Activated T-helper 1 cell treated with anti-CD3 and anti-CD28 coated beads, Interleukin-2, amount 50 U/mL, for 16 hours (primary cell): ENCODE measurements at places on chromosomes 3 and 15.

DNA sequence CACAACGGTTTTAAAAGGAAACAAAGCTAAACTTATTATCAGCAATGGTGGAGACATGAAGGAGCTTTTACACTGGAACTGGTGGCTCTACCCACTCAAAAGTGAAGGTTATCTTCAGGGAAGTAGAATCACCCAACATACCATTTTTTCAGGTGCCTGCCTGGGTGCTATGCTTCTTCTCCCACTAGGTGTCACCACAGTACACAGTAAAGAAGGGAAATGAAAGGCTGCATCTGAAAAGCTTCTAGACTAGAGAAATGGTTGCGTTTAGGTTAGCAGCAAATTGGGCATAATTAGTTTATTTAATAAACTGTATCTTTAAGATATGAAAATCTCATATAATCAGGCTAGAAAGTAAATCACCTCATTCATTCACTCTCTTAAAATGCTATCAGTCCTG, 47.0 kb upstream of the SELENOK start:
- DNase-seq: no peak

DNA sequence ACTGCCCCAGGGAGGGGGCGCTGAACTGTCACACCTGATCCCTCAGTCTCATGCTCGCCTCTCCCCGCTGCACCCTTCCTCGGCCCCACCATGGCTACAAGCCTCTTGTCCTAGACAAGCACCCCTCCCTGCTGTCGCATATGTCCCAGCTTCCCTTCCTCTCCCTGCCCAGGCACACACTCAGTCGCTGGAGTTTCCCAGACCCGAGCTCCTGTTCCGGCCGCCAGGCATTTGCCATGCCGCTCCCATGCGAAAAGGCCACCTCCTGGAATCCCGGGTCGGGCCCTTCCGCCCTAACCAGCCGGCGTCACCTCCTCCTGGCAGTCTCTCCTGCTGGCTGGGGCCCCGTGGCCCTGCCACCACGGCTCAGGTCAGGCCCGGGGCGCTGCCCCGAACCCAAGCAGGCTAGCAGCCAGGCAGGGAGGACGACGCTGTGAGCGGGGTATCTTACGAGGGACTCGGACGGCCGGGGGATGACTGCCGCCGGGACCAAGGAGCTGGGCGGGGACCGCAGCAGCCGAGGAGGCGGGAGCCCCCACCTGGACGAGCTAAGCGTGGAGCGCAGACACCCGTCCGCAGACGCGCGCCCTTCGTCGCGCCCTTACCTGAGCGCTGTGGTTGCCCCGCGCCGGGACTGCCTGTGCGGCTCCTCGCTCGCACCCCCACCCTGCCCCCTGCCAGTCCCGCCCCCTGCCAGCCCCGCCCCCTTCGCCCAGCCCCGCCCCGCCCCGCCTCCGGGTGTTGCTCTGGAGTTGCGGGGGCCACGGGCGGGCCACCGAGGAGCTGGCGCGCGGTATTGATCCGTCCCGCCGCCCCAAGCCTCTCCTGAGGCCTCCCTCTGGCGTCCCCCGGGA, at the start of gene ALS2CL:
TSS of gene ALS2CL (minus strand) at position 642 of the 854 bp plus-strand sequence. CDS start 4,239 bp downstream, outside the sequence.
- DNase-seq: peak; percentile 41

DNA sequence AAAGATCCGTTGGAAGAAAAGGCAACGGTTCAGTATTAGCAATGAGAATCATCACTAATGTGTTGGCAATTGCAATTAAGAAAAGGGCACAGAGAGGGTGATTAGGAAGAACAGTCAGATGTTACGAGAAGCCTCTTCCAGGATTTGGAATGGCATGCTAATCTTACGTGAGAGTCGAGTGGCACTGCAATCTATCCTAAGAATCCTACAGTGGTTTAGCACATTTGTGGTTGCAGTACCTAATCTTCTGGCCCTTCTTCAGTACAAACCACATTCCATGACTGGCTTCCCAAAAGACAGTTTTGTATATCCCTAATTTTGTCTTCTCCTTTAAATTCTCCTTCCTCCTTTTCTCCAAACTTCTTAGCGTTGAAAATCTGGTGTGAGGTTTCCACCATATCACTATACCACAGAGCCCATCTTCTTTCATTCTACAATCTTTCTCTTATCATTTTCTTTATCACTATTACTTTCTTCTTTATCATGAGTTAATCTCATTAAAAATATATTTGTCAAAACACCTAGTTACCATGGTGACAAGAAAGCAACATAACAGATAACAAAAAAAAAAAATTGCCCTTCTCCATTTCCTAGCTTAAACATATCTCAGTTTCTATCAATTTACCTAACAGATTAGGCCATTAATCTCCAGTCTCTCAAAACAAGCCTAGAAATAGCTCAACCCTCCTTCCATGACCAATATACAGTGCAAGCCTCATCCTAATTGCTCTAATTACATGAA, 60.1 kb downstream of the IGSF11 start:
- no peak for DNase-seq

DNA sequence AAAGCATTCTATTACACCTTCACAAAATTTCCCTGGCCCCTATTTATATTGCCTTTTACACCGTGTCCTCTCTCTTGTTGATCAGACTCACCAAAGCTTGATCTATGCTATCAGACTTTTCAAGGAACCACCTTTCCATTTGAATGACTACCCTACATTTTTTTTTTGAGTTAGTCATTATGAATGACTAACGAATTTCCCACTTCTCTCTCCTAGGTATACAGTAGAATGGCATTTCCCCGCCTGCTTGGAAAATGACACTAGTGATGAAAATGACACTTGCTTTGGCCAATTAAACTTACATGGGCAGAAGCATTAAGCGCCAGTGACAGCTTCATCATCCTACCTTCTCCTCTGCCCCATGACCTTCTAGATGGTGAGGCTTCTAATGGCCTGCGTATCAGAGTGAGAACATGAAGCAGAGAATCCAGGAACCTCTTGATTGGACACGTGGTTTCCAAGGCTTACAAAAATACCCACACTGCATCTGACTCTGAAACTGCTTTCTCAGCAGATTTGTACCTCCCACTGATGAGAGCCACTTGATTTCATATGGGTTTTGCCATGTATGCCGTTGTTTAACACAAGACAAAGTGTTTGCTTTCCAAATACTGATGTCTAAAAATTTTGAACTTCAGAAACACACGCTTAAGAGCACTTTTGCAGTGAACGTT, 370.5 kb downstream of the CTNNB1 start:
- DNase-seq: no peak

DNA sequence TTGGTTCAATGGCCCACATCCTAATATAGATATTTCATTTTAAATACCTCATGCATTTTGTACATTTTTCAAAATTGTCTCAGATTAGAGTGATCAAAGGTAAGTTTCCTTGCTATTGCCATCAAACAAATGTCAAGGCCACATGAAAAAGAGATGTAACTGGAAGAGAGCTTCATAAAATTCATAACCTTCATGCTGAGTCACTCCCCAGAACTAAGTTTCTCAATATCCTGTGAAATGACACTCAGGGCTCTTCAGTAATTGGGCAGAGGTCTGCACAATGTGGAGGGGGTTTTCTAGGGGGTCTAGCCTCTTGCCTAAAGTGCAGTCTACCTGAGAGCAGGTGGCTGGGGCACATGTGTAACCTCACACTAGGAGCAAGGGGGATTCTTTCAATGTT, 152.2 kb upstream of the SLC2A2 start:
- DNase-seq: no peak

GRCh38 chr3:44948239-44948638, 27.7 kb downstream of the ZDHHC3 start:
- DNase-seq: no peak

DNA sequence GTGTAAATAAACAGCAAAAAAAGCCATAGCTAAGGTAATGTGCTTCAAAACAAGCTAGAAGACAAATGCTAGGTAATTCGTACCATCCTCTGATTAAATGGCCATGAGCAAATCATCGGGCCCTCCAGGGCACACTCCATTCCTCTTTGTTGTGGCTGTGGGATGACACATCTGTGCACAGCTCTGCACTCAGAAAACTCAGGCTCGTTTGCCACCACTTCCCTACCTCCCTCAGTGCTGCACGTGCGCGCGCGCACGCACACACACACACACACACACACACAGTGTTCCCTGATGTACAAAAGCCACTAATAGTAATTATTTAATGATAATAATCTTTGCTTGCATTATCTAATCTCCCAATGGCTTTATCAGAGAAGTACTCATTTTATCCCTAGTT, 336.6 kb downstream of the FEZF2 start:
- no peak for DNase-seq

GRCh38 chr15:42002333-42002732, 18.5 kb downstream of the PLA2G4E start:
- DNase-seq: no peak

DNA sequence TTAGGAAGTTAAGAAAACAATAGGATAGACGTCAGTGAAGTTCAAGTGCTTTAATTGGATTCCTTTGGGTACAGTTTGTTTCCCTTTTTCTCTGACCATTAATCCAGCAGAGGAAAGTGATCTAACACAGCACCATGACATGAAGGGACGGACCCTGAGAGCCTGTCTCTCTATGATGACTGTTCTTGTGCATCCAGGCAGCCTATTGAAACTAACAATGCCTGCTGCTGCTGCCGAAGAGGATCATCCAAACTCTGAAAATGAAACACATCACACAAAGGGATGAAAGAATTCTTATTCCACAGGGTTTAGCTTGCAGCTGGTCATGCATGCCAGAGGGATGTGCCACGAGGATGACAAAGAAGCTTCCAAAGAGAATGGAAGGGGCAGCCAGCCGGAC, 75.5 kb downstream of the ZBTB20 start:
- no peak for DNase-seq

DNA sequence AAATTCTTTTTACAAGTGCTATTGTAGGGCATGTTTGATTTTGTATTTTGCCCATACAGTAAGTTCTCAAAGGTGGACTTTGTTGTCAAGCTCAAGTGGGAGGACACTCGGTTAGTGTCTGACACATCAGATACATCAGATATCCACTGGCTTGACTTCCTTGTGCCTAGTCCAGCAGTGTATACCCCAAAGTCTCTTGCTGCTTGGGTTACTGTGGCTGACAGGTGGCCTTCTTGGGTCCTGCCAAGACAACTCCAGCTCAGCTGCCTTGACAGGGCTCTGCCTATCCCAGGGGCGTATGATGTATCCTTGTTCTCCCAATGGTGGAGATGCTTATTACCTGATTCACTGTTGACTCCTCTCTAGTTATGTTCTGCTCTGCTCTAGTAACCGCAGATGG, 214.9 kb downstream of the CBLB start:
- DNase-seq: no peak

- DNase-seq: no peak
Measured at GRCh38 chr3:156987946-156988345, 161.8 kb downstream of the LEKR1 start.

DNA sequence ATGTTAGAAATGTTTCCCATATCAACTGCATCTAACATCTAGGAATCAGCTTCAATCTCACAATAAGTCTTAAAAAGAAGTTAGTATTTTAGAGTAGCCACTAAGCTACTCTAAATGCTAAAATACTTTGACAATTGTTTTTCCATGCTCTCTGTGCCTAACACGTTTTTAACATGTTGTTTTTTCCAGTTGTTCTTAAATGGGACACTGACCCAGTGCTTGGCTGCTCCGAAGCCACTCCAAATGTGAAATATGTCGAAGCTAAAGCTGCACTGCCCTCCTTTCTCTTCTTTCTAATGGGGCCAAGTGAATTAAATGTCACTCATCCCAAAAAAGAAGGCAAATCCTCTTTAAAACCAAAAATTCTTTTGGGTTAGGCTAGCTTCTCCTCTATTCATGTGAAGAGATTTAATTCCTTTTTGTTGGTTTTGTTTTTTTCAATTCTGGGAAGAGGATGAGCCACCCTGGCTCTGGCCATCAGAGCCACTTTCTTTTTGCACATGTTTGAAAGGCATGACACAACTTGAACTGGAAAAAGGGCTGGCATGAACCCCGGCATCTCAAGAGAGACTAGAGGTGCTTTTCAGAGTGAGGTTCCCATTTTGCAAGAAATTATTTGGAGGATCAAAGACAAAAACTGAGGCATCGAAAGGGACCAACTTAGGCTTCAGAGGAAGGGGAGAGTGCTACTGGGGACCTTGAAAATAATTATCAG, 73.7 kb downstream of the WWTR1 start:
- no peak for DNase-seq

DNA sequence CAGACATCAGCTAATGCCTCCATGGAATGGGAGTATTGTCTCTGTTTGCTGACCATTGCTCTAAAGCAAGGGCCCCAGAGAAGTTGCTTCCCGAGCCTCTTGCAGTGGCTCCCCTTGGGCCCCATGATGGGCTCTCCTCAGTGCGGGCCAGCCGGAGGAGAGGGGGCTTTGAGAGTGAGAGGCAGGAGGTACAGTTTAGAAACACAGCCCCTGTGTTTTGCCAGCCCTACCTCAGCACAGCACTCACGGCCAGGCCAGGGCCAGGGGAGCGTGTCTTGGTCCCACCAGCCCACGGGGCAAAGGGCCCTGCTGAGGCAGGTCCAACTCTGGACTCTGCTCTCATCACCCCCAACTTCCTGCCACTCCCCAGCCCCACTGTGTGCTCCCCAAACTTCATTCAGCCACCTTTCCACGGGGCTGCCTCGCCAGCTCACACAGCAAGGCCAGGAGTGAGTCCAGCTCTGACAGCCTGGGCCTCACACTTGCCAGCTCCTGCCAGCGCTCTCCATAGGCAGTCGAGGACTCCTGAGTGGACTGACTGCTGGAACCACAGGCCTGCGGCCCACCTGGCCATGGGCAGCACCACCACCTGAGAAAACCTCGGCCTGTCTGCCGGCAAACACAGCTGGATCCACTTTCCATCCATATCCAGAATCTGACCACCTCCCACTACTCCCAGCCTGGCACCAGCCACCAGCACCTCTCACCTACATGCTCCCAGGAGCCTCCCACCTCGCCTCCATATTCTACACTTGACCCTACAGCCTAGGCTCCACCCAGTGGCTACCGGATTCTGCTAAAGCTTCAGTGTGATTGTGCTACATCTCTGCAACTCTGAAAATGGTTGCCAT, 99.0 kb downstream of the TLE3 start:
- no peak for DNase-seq

DNA sequence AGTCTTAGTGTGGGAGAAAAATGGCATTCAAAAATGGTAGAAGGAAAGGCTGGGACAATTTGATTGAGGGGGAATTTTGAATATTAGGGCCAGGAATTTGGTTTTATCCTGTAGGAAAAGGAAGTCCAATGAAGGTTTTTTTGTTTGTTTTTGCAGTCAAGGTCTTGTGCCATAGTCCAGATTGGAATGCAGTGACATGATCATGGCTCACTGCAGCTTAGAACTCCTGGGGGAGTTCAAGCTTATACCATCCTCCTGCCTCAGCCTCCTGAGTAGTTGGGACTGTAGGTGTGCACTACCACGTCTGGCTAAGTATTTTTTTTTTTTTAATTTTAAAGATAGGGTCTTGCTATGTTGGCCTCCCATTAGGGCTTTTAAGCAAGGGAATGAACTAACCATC, 2.6 kb upstream of the SLC6A11 start:
- no peak for DNase-seq

GRCh38 chr15:77335298-77335697, 84.6 kb downstream of the PEAK1 start:
- no peak for DNase-seq

DNA sequence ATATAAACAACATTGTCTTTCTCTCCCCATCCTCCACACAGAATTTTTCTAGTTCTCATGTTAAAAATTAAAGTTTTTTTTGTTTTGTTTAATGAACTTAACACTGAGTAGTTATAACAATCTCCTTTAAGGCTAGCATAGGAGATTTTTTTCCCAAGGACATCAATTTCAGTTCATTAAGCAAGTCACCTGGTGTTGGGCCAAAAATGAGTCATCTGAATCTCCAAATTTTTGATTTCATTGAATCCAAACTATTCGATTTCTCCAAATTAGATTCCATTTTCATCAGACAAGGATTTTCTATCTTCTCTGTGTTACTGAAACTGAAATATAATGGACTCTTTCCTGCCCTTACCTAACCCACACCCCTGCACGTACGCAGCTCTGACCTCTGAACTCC, 631.4 kb upstream of the MDFIC2 start:
- DNase-seq: no peak

GRCh38 chr3:51340989-51341636, 44.0 kb upstream of the MANF start:
- DNase-seq: no peak
